Kidney glomerular epithelial cell (primary cell): ENCODE measurements at places on chromosomes 7 and 10.

- no peak for DNase-seq
Observed at GRCh38 chr10:27258838-27259812, 18.5 kb upstream of the ACBD5 start.

DNA sequence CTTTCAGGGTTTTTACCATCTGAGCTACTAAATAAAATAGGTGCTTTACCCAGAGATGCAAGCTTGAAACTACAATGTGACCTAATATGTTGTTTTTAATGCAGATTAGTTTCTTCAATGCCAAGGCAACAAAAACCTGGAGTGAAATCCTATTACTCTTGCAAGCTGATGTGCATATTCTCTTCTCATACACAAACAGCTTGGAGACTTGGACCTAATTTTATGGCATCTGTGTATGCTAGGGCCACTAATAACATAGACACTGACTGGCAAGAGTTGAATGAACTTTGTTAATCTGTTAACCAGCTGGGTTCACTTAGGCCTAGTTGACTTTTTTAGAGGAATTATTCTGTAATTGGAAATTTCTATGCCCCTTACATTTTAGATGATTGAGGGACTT, 23.4 kb upstream of the SMIM30 start:
- DNase-seq, result no peak

DNA sequence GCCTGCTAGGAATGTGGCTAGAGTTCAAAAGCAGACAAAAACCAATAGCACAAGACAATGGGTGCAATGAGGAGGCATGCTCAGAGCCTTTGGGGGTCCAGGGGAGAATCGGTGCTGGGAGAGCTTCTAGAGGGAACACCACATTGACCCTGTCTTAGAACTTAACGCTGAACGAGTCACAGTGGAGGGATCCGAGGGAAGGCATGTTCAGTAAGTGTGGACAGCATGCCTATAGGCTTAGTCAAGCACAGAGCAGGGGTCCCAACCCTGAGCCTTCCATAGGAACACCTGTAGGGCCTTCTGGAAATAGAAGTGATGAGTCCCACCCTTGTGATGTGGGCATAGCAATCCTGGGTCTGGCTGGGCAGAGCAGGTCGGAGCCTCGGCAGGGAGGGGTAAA, 148.7 kb downstream of the PKD1L1 start:
- DNase-seq, result no peak

GRCh38 chr10:35555962-35556930, 48.9 kb upstream of the GJD4 start:
- DNase-seq, result no peak
